ENCODE measurements at places on chromosomes 13 and 19.

DNA sequence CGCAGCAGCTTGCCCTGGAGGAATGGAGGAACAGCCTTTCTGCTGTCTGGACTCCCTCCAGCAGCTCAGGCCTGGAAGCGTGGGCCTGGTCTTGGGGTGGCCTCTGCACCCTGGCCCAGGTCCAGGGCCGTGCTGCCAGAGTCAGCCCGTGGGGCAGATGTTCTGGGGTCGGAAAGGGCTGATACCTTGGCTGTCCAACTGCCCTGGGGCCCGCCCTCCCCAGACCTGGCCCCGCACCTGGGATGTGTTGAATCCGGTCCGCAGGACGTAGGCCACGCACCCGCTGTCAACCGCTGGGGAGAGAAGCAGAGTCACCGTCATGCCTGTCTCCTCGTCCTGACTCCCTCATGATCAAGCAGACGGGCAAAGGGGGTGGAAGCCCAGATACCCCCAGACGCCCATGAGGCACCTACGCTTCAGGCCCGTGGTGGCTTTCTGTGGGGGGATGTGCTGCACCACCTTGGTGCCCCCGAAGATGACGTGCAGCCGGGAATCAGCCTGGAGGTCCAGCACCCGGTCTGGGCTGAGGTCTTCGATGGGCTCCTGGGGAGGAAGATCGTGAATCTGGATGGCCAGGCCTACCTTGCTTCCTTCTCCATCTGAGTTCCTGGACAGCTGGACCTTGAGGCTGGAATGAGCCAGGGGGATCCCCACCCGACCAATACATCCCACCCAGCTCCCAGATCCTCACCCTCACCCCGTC lies 7.7 kb downstream of the ATP13A1 start:
- DNase-seq = no peak

DNA sequence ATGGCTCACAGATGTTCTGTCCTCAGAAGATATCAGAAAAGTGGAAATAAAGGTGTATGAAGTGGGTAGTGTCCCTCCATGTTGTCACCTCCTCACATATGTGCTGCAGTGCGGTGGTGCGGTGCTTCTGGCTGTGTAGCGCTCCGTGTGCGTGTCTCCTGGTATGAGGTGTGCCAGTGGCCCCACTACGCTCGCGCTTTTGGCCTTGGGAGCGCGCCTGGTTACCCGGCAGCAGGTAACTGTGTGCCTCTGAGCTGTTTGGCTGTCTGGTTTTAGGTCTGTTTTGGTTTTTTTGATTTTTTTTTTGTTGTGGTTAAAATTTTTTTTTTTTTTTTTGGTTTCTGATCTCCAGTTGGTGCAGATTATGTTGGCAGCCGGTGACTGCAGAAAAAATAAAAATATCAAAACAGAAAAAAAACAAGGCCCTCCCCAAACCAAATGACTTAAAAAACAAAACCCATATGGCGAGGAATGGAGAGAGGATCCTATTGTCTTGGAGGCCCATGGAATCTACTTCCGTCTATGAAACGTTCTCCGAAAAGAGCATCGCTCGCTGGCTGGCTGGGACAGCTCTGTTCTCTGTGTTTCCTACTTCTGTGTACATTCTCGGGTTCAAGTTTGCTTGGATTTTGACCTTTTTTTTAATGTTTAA lies 7.9 kb downstream of the HNRNPL start:
- DNase-seq = no peak

- no peak for DNase-seq
Observed at GRCh38 chr13:46380242-46380641, 6.8 kb downstream of the RUBCNL start.

DNA sequence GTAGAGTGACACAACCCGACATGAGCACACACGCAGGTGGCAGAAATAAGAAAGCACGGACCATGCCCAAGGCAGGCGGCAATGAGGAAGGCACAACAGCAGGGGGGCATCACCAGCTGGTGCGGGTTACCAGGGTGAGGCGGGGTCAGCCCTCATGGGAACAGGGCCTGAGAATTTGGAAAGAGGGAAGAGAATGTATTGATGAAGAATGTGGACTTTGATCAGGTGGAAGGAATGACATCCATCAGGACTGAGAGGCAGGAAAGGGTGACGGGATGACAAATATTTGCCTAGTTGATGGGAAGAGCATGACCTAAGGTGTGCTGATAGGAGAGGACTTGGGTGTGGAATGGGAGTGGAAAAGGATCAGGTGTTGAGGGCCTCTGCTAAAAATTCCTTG lies 177.5 kb downstream of the ABCC4 start:
- no peak for DNase-seq

DNA sequence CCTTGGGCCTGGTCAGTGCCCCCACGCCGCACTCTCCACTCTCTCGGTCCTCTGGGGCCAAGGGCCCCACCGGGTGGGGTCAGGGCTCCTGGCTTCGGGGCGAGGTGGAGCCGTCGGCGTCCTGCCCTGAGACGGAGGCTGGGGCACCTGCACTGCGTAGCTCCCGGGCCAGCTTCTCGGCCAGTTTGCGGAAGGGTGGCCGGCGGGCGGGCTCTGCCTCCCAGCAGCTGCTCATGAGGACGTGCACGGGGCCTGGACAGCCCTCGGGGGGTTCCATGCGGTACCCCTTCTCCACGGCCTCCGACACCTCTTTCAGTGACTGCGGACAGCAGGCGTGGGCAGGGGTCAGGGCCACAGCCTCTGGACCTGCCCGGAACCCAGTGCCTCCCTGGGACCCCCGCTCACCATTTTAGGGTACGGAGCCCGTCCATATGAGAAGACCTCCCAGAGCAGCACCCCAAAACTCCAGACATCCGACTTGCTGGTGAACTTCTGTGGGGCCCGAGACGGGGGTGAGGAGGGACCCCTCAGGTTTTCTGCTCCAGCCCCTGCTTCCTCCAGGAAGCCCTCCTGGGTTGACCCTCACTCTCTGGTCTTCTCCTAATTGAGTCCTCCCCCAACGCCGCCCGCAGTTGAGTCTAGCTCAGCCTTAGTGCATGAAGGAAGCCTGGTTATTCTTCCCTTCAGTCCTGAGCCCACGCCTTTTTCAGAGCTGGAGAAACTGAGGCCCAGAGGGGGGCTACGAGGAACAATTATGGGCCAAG lies 6.3 kb upstream of the RAX2 start:
- no peak for DNase-seq

DNA sequence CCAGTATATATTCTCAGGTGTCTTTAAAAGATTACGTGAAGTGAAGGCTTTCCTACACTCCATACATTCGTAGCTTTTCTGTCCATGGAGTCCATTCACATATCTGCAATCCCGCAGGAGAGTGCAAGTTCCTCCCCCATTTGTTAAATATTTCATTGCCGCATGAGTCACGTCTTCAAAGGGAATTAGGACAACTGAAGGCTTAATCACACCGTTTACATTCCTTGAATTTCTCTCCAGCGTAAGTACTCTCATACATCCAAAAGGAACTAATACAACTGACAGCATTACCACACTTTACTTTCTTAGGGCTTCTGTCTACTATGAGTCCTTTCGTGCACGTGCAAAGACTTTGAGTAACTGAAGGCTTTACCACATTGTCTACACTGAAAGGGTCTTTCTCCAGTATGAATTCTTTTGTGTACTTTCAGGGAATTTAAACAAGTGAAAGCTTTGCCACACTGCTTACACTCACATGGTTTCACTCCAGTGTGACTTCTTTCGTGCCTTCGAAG lies 29.0 kb upstream of the ZNF564 start:
- no peak for DNase-seq

- peak; percentile 70 for DNase-seq
Observed at GRCh38 chr19:58380037-58380661, 681 bp downstream of the ZNF837 start.

- no peak for DNase-seq
Observed at GRCh38 chr13:92823059-92823458, 403.5 kb upstream of the GPC6 start.

DNA sequence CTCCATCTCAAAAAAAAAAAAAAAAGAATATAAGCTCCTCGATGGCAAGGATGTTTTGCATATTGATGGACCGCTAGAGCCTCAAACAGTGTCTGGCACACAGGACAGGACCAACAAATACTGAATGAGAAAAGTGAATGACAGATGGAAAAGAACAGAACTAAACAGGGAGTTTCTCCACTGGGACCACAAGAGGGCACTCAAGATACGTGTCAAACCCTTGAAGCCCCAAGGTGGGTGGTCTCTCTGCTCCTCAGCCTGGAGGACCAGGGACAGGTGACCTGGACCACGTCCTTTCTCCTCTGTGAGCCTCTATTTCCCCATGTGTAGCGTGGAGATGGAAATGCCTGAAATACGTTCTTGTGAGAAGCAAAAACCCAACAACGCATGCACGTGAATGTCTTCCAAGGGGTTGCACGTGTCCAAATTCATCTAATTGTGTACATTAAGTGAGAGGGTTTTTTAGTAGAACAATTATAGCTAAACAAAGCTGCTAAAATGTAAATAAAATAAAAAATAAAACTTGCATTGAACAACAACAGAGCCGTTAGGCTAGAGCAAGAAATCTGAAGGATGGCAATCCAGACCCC lies 5.7 kb upstream of the CDC42EP5 start:
- peak; percentile 53 for DNase-seq

DNA sequence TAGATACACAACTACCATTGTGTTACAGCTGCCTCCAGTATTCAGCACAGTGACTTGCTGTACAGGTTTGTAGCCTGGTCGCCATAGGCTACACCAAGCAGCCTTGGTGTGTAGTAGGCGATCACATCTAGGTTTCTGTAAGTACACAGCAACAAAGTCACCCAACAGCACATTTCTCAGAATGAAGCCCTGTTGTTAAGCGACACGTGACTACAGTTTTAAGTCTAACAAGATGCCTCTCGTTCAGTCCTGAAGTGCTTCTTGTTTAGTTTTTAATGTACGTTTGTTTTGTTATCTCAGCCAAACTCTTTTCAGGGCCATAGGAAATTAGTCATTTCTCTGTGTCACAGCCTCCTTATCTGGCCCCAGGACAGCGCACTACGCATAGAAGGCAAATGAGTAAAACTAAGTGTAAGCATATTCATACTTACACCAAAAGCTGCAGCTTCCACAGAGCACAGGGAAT lies 50.0 kb upstream of the GPR183 start:
- no peak for DNase-seq

DNA sequence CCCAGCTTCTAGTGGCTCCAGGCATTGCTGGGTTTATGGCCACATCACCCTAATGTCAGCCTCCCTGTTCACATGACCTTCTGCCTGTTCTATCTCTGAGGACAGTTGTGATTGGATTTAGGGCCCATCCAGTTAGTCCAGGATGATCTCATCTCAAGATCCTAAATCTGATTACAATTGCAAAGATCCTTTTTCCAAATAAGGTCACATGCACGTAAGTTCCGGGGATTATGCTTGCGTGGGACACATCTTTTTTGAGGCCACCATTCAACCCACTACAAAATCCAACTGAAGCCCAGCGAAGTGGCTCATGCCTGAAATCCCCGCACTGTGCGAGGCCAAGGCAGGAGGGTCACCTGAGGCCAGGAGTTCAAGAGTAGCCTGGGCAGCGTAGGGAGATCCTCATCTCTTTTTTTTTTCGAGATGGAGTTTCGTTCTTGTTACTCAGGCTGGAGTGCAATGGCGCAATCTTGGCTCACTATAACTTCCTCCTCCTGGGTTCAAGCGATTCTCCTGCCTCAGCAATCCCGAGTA lies 12.3 kb downstream of the PLD3 start:
- DNase-seq = peak; percentile 37

GRCh38 chr19:33831825-33832224 lies 35.2 kb downstream of the KCTD15 start:
- DNase-seq = no peak

DNA sequence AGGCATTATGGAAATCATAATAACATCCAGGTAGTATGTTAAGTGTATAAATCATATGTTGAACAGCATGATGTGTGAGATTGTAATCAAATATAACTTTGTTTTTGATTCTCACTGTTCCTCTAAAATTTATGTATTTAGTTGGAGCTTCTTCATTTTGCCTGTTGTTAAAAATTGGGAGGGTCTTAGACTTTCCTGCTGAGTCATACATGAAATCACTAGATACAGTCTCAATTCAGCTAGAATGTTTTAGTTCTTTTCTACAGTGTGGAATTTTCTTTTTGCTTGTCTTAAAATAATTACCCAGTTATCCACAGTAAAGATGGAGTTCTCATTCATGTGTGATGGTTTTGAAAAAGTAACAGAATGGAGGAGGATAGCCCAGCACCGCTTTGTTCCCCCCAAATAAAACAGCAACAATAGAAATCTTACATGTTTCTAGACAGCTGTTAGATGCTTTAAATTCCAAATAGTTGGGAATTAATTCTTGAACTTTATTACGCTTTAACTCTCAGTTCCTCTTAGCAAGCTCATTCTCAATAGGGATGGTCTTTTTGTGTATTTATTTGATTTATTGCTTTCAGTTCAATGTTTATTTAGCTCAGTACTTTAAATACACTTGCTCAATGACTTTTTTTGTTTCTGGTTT lies 109.5 kb downstream of the PDS5B start:
- DNase-seq = no peak

DNA sequence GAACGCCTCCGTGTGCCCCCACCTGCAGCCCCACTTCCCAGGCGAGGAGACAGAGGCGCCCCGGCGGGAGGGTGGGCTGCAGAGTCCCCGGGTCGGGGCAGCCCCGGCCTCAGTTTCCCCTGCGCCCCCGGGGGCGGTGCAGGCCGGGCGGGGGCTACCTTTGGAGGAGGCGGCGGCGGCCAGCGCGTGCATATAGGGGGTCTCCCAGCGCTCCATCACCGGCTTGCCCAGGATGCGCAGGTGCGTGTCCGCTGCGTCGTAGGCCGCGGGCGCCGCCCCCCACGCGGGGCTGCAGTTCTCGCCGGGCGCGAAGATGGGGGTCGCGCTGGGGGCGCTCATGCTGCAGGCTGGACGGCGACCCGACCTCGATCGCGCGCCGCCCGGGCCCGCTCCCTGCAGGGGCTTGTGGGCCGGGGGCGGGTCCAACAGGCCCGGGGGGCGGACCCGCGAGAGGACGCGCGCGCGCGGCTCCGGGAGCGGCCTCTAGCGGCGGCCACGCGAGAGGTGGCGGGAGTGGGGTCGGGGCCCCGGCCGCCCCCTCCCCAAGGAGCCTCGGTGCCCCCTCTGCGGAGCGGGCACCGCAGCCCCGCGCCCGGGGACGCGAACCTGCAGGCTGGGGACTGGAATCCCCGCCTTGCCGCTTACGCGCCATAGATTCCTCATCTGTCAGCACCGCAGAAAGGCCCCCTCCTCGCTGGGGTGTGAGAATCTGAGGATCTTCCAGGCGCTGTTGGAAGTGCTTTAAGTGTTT lies at the start of gene GAMT:
Gene GAMT, minus strand, starts transcription at position 405 of the 751 bp plus-strand sequence. Its CDS starts 66 bp downstream, at position 339.
- DNase-seq = peak; percentile 33

- peak; percentile 11 for DNase-seq
Observed at GRCh38 chr13:97499181-97499580, 65.2 kb downstream of the RAP2A start.

DNA sequence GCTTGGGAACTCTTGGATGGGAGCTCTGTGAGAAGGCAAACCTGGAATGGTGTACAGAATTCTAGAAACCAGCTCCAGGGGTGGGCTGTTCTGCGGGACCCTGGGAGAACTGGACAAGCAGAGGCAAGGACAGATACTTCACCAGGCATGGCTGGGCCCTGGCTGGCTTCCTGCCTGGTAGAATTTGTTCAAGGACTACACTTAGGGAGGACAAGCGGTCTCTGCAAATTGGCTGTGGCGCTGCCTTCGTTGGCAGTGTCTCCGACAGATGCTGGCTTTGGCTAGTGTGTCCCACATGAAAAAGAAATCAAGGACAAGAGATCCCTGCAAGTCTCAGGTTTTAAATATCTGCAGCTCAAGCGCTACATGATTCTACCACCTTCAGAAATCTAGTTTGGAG lies 12.4 kb downstream of the CEBPG start:
- no peak for DNase-seq

GRCh38 chr13:70523622-70524021 lies 415.4 kb upstream of the KLHL1 start:
- no peak for DNase-seq

Measured in NB4 (cell line).